ENCODE measurements at places on chromosomes 2 and 18. TPM values are rescaled to one million over a fixed set of nuclear protein-coding genes. Genes with fewer than 3 reads are reported as not detected.

Gene TCF23
- total RNA-seq, result not detected

Gene TMEM169
- total RNA-seq, result 2.1 TPM

Gene LRRTM4
- total RNA-seq, result 5.4 TPM

Gene HOXD4
- 37.0 TPM for total RNA-seq

DNA sequence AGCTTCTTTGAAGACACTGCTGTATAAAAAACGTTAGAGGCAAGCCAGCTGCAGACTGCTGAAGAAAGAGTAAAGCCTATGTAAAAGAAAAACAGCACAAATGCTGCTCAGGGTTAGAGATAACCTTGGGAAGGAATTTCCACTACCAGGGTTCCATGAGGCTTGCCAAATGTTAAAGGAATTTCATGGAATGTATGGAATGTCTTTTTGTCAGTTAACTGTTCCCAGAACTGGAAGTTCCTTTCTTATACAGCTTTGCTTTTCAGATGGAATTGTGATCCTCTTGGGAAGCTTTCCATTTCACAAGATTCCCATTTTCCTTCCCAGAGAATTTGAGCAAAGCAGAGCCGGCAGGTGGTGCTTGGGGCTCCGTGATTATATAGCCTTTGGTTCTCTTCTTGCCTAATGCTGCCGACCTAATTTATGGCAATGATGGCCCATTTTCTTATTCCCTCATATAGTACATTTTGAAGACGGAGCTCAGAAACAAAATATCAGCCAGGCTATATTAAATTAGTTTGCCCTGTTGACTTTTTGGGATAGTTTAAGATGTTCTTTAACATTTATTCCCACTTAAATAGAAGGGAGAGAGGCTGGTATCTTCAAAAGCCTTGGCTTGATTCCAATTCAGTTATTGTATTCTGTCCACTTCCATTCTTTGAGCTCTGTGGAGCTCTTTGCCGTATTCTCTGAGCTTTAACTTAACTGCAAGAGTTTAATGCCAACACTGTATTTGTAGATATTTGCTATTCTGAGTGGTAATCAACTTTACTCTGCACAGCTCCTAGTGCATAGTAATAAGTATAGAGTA lies 162.3 kb downstream of the PHLPP1 start:
- DNase-seq, result no peak

GRCh38 chr2:239943991-239944631 lies 81.0 kb downstream of the NDUFA10 start:
- no peak for DNase-seq

GRCh38 chr18:33960417-33960816 lies 264.3 kb downstream of the NOL4 start:
- no peak for DNase-seq

- no peak for DNase-seq
These were observed 831.3 kb downstream of the CPS1 start for GRCh38 chr2:211387734-211388133.

GRCh38 chr2:77768508-77768907 lies 246.3 kb upstream of the LRRTM4 start:
- DNase-seq, result no peak

DNA sequence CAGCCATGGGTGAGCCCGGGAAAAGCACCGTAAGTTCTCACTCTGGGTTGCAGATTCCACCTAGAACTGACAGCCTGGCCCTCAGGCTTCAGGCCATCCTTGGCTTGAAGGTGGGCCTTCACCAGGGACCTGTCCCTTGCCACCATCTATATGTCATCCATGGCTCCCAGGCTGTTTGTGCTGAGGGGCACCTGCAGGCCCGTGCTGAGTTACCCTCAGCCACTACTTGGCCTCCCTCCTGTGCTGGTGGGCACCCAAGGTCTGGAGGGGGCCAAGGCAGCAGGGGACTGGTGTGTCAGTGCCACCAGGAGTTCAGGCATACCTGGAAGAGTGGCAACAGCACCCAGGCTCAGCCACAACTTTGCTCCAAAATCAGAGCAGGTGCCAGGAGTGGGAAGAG lies 326.2 kb upstream of the SMIM21 start:
- DNase-seq, result no peak

GRCh38 chr2:168517816-168518215 lies 61.7 kb downstream of the CERS6 start:
- DNase-seq, result no peak

GRCh38 chr18:39198376-39198775 lies 1632.8 kb upstream of the CELF4 start:
- DNase-seq, result no peak

DNA sequence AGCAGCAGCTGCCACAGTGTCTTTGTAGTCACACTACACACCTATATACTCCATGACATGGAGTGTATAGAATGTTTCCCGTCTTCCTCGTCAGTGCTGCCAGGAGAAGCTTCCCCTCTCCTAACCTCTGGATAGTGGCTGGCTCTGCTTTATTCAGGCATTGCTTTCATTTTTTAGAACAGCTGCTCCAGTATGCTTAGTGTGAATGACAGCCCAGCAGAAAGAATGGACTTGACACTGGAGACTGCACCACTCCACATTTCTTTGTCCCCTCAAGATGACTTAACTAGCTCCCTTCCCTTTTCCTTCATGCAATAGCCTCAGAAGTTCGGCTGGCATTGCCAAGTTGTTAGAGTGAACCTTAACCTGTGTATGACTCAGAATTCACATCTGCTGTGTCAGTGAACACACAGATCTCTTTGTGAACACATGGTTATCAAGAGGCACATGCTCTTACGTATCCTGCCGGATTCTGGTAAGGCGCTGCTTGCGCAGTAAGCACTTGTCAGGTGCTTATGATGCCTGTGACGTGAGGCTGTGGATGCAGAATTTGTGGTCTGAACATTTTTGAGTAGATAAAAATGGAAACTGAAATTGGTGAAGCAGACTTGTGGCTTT lies 73.9 kb downstream of the NEDD4L start:
- DNase-seq, result no peak

DNA sequence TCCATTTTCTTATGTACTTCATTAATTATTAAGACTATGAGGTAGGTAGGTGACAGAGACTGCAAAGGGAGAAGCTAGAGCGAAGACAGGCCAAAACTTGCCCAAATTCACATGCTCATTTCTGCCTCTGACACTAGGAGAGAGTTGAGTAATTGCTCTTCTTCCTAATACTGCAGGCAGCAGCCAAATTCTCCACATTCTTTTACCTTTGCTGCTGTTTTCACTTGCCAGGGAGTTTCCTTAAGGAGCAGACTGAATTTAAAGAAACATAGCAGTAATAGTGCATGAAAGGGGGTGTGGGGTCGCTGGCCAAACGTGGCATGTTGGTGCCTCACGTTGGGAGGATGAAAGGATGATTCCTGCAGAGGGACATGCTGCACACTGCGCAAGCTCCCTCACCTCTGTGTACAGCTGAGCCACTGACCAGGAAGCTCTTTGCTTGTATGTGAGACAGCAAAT lies 12.3 kb downstream of the CRIM1 start:
- no peak for DNase-seq

GRCh38 chr2:46327627-46328026 lies 30.4 kb downstream of the EPAS1 start:
- DNase-seq, result no peak

- DNase-seq, result no peak
These were observed 1974.8 kb upstream of the LRRTM1 start for GRCh38 chr2:82279367-82279766.

- DNase-seq, result no peak
These were observed 1.7 kb downstream of the ALLC start for GRCh38 chr2:3659447-3660432.

- no peak for DNase-seq
These were observed 31.4 kb downstream of the KCTD1 start for GRCh38 chr18:26516964-26517363.

- no peak for DNase-seq
These were observed 56.9 kb downstream of the MAP3K20 start for GRCh38 chr2:173132531-173132930.

DNA sequence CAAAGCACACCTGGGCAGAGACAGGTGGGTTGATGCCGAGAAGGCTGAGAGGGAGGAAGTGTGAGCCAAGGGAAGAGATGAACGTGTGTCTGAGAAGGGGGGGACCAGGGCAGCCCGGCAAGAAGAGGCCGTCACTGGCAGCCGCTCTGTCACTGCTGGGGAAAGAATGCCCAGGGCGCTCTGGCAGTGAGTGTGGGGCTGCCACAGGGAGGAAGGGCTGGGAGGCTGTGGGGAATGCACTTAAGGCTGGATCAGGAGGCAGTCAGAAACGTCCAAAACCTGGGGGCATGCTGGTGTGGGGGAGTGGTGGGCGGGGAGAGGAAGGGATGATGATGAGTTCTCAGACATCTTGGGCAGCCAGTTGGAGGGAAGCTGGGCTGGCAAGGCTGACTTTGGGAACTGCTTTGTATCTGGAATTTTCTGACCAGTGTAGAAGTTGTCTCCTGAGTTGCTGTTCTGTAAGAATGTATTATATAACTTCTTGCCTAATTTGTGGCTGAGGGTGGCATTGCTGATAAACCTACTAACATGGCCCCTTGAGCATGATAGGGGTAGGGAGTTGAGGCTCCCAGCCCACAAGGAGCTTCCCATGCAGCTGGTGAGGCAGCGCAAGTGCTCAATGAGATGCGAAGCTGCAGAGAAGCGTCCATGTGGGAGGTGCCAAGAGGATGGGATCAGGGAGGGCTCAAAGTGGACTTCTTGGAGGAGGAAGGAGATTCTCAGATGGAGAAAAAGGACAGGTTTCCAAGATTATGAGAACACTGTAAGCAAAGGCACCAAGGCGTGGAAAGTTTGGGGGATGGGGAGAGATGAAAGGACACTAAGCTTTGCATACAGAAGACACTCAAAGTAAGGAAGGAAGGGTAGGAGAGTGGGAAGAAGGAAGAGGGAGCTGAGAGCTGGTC lies 185.1 kb upstream of the HAAO start:
- DNase-seq, result no peak

DNA sequence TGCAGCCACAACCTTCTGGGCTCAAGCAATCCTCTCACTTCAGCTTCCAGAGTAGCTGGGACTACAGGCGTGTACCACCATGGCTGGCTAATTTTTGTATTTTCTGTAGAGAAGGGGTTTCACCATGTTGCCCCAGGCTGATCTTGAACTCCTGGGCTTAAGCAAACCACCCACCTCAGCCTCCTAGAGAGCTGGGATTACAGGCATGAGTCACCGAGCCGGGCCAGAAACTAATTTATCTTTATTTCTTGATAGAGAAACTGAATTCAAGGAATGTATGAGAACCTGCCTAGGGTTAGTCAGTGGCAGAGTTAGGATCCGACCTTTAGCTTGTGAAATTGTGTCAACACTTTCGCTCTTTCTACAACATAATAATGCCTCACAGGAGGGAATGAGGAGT lies 19.3 kb upstream of the ITGAV start:
- no peak for DNase-seq

Data from type B pancreatic cell (in vitro differentiated cells).